ENCODE measurements at places on chromosomes 4 and X. TPM values are rescaled to one million over a fixed set of nuclear protein-coding genes. Genes with fewer than 3 reads are reported as not detected.

TNIP3 gene
- 1.4 TPM for total RNA-seq

SLC25A43 gene
- total RNA-seq: 22.6 TPM

APLN gene
- total RNA-seq: 8.2 TPM

MAGEB3 gene
- not detected for total RNA-seq

RAB9A gene
- 32.8 TPM for total RNA-seq

TMPRSS11D gene
- total RNA-seq: not detected

SMR3B gene
- not detected for total RNA-seq

PNMA5 gene
- total RNA-seq: not detected

FABP2 gene
- not detected for total RNA-seq

SLC30A9 gene
- total RNA-seq: 44.3 TPM

BANK1 gene
- 0.16 TPM for total RNA-seq

DMRTC1B gene
- not detected for total RNA-seq

NIPAL1 gene
- total RNA-seq: 13.7 TPM

FAAH2 gene
- total RNA-seq: 1.7 TPM

KLHL2 gene
- 15.0 TPM for total RNA-seq

CXCL6 gene
- 0.65 TPM for total RNA-seq

PNMA3 gene
- total RNA-seq: 0.08 TPM

All from hair follicular keratinocyte (primary cell).